Muscle of back (tissue), 13 donors: ENCODE measurements at places on chromosomes 1 and 21.

- DNase-seq, result no peak
Observed at GRCh38 chr1:16721871-16722641, 18.3 kb upstream of the RNU1-4 start.

GRCh38 chr1:203273869-203274602 is 31.3 kb upstream of the BTG2 start:
- no peak for DNase-seq

GRCh38 chr1:166844791-166845190 is 5.5 kb downstream of the POGK start:
- DNase-seq, result no peak

- DNase-seq, result peak; percentile 53
Observed at GRCh38 chr1:97919585-97920261, 1.1 kb downstream of the DPYD start.

GRCh38 chr1:233704170-233704897 is 90.4 kb downstream of the KCNK1 start:
- DNase-seq, result no peak

DNA sequence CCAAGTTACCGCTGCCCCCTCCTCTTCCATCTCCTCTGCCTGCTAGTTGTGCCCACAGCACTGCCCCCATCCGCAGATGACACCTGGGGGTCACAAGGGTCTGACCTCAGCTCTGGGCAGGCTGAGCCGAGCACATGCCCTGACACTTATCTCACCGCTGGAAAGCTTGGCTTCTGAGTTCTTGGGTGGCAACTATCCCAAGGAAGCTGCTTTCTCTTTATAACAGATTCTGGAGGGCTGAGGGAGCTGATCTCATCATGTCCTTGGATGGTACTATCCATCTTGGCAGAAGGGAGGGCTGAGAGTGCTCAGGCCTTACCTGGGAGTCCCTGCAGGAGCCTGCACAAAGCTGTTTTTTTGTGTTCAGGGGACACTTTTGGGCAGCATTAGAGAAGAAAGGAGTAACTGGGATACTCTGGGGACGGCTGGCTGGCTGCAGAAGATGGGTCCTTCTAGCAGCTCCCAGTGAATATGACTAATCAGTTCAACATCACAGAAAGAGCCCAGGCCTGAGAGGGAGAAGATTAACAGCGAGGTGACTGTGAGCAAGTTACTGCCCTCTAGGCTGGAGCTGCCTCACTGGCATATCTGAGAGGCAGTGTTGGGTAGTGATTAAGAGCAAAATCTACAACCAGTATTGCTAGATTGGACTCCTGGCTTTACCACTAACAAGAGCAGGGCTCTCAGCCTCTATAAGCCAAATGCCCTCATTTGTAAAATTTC is 71.6 kb downstream of the PLXNA2 start:
- DNase-seq, result no peak

GRCh38 chr21:27301220-27301619 is 334.3 kb upstream of the ADAMTS5 start:
- DNase-seq, result peak; percentile 84

- no peak for DNase-seq
Observed at GRCh38 chr1:225119307-225119706, 189.8 kb downstream of the DNAH14 start.

- no peak for DNase-seq
Observed at GRCh38 chr1:40306296-40306695, 10.8 kb downstream of the COL9A2 start.

GRCh38 chr1:2242814-2243725 is 15.0 kb downstream of the SKI start:
- DNase-seq, result no peak

DNA sequence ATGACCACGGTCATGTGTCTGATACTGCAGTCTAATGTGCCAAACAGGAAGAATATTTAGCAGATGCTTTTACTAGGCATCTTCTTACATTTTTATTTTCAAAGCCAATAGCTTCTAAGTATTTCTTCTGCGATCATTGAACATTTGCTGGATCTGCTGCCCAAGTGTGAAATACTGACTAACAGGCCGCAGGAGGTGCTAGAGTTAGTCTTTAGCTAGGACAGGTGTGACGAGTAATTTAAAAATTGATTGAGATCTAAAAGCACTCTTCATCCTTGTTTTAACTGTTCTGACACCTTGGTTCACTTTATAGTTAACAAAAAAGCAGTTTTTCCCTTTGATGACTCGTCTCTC is 748 bp upstream of the FAM78B start:
- no peak for DNase-seq

DNA sequence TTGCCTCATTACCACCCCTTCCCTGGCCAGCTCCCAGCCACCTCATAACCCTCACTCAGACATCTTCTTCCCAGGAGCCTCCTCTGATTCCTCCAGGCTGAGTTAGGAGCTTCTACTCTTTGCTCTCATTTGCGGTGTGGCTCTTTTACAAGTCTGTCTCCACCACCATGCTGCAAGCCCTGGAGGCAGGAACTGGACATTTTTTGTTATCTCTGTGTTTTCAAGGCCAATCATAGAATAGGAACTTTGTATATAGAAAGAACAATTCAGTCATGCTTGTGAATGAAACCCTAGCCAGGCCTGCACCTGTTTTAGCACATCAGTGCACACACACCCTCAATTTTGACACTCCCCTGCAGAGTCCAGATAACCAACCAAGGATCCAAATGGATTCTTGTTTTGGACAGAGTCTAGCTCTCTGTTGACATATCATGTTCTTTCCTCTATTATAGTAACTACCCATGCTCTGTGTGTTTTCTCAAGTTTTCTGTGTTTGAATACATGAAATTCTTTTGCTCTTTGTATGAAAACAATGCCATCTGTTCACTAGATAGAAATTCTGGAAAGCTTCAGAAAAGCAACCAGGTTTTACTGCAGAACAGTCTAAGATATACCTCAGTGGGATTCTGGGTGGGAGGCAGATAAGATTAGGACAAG is 60.9 kb upstream of the ZNF648 start:
- DNase-seq, result no peak

- peak; percentile 70 for DNase-seq
Observed at GRCh38 chr1:227913764-227914721, 33.7 kb downstream of the WNT9A start.
